CD4-positive, alpha-beta memory T cell (primary cell): ENCODE measurements at places on chromosomes 12 and 14.
A peak's percentile ranks its signal among the peaks of the same experiment; 100 is the strongest.

GRCh38 chr12:111791507-111791906 lies 24.8 kb downstream of the ALDH2 start:
- H3K4me1 ChIP-seq, result no peaks in the 10 kb centered on the region
- H3K27ac ChIP-seq, result no peak overlapping the region
- no peaks in the 10 kb centered on the region for H3K36me3 ChIP-seq
- H3K27me3 ChIP-seq, result no peaks in the 10 kb centered on the region
- no peak for DNase-seq
- no peak overlapping the region for H3K4me3 ChIP-seq

GRCh38 chr12:62649412-62650138 lies 182.9 kb downstream of the MON2 start:
- no peak for DNase-seq
- no peaks in the 10 kb centered on the region for H3K27me3 ChIP-seq
- H3K27ac ChIP-seq, result no peak overlapping the region
- H3K36me3 ChIP-seq, result no peaks in the 10 kb centered on the region
- no peak overlapping the region for H3K4me3 ChIP-seq

DNA sequence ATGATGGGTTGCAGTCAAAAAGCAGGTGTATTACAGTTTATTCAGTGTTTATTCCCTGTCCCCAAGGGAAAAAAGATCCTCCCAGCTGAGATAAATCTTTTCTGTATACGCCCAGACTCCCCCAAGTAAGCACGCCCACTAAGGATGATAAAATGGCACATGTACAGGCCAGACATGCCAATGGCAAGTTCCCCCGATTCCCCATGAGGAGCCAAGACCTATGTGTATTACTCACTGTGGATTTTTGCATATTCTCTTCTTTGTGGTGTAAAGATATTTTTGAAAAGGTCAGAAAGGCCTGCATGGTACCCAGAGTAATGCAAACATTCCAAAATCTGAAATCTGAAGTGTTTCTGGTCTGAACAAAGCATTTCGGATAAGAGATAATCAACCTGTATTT lies 22.2 kb downstream of the NR2C1 start:
- DNase-seq, result no peak
- peaks cover 20% of the 10 kb centered on the region for H3K36me3 ChIP-seq
- H3K27me3 ChIP-seq, result no peaks in the 10 kb centered on the region
- no peak overlapping the region for H3K27ac ChIP-seq
- no peaks in the 10 kb centered on the region for H3K4me1 ChIP-seq

GRCh38 chr12:80798281-80798680 lies 81.6 kb downstream of the MYF5 start:
- H3K36me3 ChIP-seq, result no peaks in the 10 kb centered on the region
- H3K4me3 ChIP-seq, result no peak overlapping the region
- H3K27ac ChIP-seq, result no peak overlapping the region
- no peaks in the 10 kb centered on the region for H3K27me3 ChIP-seq
- no peaks in the 10 kb centered on the region for H3K4me1 ChIP-seq

DNA sequence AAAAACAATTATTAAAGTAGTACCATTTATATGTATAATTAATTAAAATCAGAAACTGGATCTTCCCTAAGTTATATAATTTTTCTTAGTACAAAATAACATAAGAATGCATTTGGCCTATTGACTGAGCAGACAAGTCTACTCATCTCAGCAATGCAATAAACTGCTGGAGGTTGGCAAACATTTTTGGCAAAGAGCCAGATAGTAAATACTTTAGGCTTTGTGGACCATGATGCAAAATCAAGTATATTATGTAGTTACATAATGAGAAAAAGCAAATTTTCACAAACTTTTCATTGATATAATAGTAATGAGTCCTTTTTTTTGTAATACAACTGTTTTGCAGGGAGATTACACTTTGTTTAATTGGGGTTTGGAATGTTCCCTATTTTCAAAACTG lies 30.9 kb downstream of the ERGIC2 start:
- H3K27ac ChIP-seq, result no peak overlapping the region
- peaks cover 18% of the 10 kb centered on the region for H3K36me3 ChIP-seq
- H3K4me1 ChIP-seq, result no peaks in the 10 kb centered on the region
- H3K27me3 ChIP-seq, result no peaks in the 10 kb centered on the region

DNA sequence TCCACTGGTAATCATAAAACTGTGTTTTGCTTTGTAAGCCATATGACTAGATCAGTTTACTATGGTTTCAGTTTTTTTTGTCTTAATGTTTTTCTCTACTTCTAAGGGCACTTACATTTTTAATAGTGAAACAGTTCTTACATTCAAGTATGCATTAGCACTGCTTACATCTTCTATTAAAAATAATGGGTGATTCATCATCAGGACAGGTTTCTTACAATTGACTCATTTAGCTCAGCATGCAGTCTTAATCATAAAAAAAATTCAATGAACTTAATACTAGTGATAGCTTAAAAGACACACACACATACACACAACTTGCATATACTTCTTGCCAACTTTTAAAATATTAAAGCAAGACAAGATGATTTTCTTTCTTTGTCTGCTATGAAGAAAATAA lies 845.7 kb upstream of the USP15 start:
- no peaks in the 10 kb centered on the region for H3K36me3 ChIP-seq
- DNase-seq, result no peak
- no peak overlapping the region for H3K27ac ChIP-seq

GRCh38 chr12:15173142-15173541 lies 48.1 kb downstream of the RERG start:
- H3K4me1 ChIP-seq, result no peaks in the 10 kb centered on the region
- H3K27me3 ChIP-seq, result no peaks in the 10 kb centered on the region
- DNase-seq, result no peak
- no peak overlapping the region for H3K4me3 ChIP-seq

DNA sequence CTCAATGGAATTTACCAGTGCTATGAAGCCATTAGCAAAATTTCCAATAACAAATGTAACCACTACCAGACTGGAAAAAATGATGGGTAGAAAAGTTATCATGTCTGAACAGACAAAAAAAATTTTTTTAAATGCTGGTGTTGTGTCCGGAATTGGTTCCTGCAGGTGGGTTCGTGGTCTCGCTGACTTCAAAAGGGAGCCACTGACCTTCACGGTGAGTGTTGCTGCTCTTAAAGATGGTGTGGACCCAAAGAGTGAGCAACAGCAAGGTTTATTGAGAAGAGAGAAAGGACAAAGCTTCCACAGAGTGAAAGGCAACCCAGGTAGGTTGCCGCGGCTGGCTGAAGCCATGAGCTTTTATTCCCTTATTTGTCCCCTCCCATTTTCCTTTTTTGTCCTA lies at the start of gene TAS2R43:
TSS of gene TAS2R43 (minus strand) at position 186 of the 400 bp plus-strand sequence. CDS start at position 102, 84 bp downstream.
- DNase-seq, result no peak
- H3K4me3 ChIP-seq, result no peak within 1 kb of the TSS
- H3K27me3 ChIP-seq, result no peaks in the 10 kb centered on the region
- H3K36me3 ChIP-seq, result no peaks in the 10 kb centered on the region

GRCh38 chr14:54715239-54715638 lies 148.3 kb downstream of the SAMD4A start:
- no peak for DNase-seq
- H3K4me3 ChIP-seq, result no peak overlapping the region
- no peaks in the 10 kb centered on the region for H3K27me3 ChIP-seq
- H3K4me1 ChIP-seq, result peaks cover 8% of the 10 kb centered on the region

DNA sequence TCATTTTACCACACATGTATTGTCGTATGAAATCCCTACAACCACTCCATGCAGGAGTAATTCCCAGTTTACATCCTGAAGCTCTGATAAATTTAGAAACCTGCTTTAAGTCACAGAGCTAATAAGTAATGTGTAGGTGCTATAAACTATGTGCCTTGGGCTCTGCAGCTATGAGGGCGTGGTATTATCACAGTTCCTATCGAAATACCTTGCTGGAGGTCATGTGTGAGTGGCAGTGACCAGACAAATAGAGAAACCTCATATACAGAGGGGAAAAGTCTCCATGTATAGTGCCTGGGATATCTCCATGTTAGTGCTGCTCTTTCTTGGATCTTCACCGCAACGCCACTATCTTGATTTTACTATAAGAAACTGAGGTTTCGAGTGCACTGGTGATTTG lies 883 bp upstream of the TBC1D15 start:
- no peaks in the 10 kb centered on the region for H3K27me3 ChIP-seq
- H3K4me3 ChIP-seq, result no peak overlapping the region
- peak overlapping the region; percentile 98 for H3K27ac ChIP-seq

DNA sequence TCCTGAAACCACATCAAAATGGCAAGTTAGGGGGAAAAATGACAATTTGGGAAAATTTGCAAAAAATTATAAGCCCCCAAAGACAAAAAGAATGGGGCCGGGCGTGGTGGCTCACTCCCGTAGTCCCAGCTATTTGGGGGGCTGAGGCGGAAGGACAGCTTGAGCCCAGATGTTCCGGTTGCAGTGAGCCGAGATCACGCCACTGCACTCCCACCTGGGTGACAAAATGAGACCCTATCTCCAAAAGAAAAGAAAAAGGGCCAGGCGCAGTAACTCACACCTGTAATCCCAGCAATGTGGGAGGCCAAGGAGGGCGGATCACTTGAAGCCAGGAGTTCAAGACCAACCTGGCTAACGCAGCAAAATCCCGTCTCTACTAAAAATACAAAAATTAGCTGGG lies 2.0 kb upstream of the VAMP1 start:
- H3K36me3 ChIP-seq, result no peaks in the 10 kb centered on the region
- no peaks in the 10 kb centered on the region for H3K27me3 ChIP-seq
- no peak overlapping the region for H3K27ac ChIP-seq
- H3K4me3 ChIP-seq, result no peak overlapping the region

DNA sequence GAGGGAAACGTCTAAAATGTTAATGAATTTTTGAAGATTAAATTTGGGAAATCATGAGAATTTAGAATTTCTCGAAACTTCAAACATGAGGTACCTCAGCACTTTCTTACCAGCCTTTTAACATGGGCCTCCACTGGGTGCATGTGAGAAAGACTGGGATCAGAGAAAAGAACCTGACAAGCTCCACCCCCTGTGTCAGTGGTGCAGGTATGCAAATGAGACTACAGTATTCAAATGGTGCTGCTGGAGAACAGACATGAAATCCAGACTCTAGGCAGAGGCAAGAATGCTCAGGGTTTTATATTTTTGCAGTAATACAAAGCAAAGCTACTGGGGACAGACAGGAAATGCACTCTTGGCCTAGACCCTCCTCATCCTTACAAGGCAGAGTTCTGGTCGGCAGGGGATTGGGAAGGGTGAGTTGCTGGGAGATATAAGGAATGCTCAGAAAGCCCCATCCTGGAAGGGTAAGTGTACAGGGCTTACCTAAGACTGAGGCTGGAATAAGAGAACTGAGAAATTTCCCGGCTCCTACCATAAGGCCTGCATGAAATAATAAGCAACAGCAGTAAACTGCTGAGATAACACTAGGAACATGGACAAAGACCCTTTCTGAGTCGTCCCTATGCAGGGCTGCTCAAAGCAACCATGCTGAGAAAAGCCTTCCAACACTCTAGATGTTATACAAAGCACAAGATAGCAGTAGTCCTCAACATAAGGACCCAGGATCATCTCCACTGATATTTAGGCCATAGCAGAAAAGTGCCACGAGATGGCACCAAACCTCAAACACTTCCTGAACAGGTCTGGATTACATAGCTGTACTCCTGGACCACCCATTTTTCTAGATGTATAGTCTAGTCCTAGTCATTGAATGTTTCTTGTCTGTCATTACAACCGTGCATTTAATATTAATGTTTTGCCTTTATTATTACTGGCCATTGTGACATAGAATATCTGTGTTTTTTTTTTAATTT lies 260.8 kb downstream of the RASSF9 start:
- H3K4me1 ChIP-seq, result no peaks in the 10 kb centered on the region
- no peaks in the 10 kb centered on the region for H3K36me3 ChIP-seq
- no peak for DNase-seq
- no peaks in the 10 kb centered on the region for H3K27me3 ChIP-seq
- no peak overlapping the region for H3K4me3 ChIP-seq

- no peak overlapping the region for H3K4me3 ChIP-seq
- H3K36me3 ChIP-seq, result no peaks in the 10 kb centered on the region
- H3K27ac ChIP-seq, result no peak overlapping the region
- no peaks in the 10 kb centered on the region for H3K27me3 ChIP-seq
Observed at GRCh38 chr12:44589697-44590096, 286.4 kb downstream of the NELL2 start.

DNA sequence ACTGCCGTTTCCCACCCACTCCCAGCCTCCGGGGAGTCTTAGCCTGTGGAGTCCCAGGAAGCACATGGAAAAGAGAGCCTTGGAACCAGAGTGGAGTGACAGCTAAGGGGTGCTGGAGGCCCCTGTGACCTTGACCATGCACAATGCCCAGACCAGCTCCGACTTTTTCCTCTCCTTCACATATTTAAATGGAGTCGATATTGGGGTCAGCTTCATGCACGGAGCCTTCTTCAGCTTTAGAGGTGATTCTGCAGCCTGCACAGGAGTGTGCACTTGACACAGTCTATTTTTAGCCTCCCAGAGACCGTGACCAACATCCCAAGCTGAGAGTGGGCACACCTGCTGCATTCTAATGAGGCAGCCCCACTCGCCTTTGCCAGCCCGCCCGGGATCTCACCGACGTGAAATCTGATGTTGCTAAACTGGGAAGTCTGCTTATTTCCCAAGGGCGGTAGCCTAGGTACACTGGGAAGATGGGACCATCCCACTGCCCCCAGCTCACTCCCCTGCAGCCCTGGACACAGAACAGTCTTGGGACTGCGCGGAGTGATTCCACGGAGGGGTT lies 47.5 kb downstream of the PRMT8 start:
- H3K27ac ChIP-seq, result no peak overlapping the region
- H3K4me3 ChIP-seq, result no peak overlapping the region
- no peak for DNase-seq
- H3K4me1 ChIP-seq, result no peaks in the 10 kb centered on the region

- DNase-seq, result peak; percentile 42
- H3K4me3 ChIP-seq, result no peak overlapping the region
- H3K27ac ChIP-seq, result peak overlapping the region; percentile 48
- H3K27me3 ChIP-seq, result no peaks in the 10 kb centered on the region
- H3K36me3 ChIP-seq, result no peaks in the 10 kb centered on the region
- peaks cover 22% of the 10 kb centered on the region for H3K4me1 ChIP-seq
Observed at GRCh38 chr12:127162902-127163301, 1104.1 kb upstream of the TMEM132C start.

DNA sequence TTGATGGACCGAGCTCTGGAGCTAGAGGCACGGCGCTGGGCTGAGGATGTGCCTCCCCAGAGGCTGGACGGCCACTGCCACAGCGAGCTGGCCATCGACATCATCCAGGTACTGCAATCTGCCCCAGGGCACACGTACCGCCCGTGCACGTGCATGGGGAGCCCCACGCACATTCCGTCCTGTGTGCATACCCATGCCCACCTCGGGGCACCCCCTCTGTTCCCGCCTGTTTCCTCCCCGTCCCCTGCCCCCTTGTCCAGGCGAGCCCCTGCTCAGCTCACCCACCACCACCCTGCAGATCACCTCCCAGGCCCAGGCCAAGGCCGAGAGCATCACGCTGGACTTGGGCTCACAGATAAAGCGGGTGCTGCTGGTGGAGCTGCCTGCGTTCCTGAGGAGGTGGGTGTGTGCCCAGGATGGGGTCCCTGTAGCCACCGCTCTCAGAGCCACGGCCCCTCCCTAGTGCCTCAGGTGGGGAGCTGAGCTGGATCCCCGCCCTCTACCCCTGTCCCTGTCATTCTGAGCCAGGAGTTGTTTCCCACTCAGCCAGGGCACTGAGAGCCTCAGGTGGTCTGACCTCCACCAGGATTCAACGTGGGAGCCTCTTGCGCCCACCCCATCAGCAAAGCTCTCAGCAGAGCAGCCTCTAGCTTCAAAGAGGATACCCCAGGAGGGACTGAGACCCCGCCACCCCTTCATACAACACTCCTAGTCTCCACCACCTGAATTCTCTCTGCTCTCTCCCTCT lies 6.9 kb downstream of the TNFAIP2 start:
- no peaks in the 10 kb centered on the region for H3K27me3 ChIP-seq
- no peak overlapping the region for H3K27ac ChIP-seq
- no peak overlapping the region for H3K4me3 ChIP-seq
- no peaks in the 10 kb centered on the region for H3K4me1 ChIP-seq
